ENCODE measurements at places on chromosomes 3 and 15.

GRCh38 chr15:69685512-69686452, 233.2 kb downstream of the RPLP1 start:
- DNase-seq = no peak

- no peak for DNase-seq
Observed at GRCh38 chr3:81291586-81291985, 469.9 kb downstream of the GBE1 start.

GRCh38 chr3:127014536-127015281, 31.8 kb downstream of the PLXNA1 start:
- DNase-seq = no peak

DNA sequence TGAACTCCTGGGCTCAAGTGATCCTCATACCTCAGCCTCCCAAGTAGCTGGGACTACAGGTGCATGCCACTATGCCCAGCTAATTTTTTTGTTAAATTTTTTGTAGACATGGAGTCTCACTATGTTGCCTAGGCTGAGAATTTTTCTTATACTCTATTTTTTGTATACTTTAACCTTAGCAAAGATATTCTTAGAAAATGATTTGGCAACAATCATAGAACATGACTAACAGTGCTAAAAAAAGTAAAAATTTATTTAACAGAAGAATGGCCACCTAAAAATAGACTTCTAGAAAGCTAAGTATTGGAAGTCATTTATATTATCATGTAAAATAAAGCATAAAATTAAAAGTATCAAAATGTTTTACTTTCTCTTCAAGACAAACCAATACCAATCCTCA, 322.3 kb downstream of the PLCL2 start:
- no peak for DNase-seq

DNA sequence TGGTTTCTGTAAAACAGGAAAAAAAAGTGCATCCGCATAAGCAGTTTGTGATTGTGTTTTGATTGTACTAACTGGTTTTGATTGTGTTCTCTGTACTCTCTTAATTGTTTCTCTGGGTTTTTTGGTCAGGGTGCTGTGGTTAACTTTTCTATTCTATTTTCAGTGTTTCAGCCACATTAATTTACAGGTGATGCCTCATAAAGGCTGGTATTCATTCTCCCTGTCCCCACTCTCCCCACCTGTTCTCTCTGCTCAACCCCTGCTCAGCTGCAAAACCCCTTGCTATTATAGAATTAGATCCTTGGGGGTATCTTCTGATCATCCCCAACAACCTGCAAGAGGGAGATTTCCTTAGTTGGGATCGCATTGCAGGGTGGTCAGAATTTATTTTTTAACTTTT, 285.4 kb upstream of the AZI2 start:
- no peak for DNase-seq

- no peak for DNase-seq
Observed at GRCh38 chr15:75446151-75446550, 5.3 kb downstream of the SIN3A start.

GRCh38 chr15:23039917-23040281, 530 bp upstream of the TUBGCP5 start:
- DNase-seq = no peak

GRCh38 chr3:40169983-40170382, 139.5 kb upstream of the EIF1B start:
- no peak for DNase-seq

- peak; percentile 49 for DNase-seq
Observed at GRCh38 chr3:132016061-132017041, 18.5 kb downstream of the CPNE4 start.

DNA sequence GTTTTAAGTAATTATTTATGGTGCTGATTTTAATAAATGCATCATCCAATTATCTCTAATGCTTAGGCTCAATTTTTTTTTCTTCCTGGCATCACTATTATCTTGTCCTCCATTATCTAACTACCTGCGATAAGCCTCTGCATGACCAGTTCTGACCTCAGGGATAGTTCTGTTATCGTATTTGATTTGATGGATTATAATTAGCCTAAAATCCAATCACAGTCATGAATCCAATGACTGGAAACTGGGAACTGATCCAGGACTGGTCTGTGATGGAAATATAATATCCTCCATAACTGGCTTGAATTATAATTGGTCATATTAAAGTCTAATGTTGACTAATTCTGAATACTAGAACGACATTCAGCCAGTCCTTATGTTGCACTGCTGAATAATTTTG, 1.1 kb downstream of the MYH15 start:
- no peak for DNase-seq

- DNase-seq = no peak
Observed at GRCh38 chr15:80645494-80646065, 49.5 kb upstream of the ABHD17C start.

DNA sequence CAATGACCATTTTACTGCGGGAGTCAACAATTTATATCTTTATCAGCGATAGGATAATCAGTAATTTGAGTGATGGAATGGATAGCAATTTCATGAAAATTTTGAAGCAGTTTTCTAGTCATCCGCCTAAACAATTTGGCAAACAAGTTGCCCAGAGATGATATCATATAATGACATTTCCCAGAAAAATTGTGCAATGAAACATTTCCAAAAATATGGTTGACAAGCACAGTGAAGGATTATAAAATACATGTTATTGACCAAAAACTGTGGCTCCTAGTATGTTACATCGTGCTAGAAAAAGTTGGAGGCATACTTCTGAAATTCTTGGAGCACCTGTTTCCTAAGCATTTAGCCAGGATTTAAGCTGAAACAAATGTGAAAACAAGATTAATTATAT, 145.1 kb downstream of the GHSR start:
- no peak for DNase-seq

DNA sequence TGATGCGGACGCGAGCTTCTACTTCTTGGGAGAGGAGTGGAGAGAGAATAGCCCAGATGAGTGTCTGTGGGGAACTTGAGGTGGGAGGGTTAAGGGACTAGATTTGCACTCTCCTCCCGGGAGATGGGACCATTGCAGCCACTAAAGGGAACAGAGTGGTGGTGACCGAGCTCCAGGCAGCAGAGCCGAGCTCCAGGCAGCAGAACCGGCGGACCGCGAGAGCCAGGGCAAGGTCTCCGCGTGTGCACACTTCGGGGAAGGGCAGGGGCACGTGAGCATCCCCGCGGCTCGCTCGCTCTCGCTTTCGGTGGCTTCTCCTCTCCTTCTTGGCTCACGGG, 1.1 kb downstream of the IGDCC3 start:
- no peak for DNase-seq

- no peak for DNase-seq
Observed at GRCh38 chr3:120144267-120144666, 50.0 kb upstream of the GSK3B start.

DNA sequence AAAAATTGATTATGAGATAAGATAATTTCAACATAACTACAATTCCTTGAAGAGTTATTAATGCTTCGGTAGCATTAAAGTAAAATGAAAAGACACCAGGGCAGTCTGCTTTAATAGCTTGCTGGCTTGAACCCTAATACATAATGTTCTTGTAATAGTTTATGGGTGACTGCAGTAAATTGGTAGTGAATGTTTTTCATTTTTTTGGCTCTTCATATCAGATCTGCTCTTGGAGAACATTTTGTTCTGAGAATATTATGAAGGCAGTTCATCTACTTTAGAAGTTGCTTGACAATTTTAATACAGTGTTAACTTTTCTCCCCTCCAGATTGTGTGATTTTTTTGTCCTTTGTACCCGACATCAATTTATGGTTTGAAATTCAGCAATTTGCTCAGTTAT, 128.4 kb downstream of the ZBTB20 start:
- DNase-seq = no peak

- no peak for DNase-seq
Observed at GRCh38 chr3:175558261-175558660, 699.1 kb downstream of the NAALADL2 start.

GRCh38 chr15:78052001-78052401, 25.5 kb downstream of the TBC1D2B start:
- DNase-seq = no peak

GRCh38 chr3:71211083-71211482, 372.4 kb downstream of the FOXP1 start:
- DNase-seq = no peak

GRCh38 chr3:126129398-126129891, 45.5 kb upstream of the SLC41A3 start:
- DNase-seq = no peak

GRCh38 chr3:49378249-49378895, 20.2 kb upstream of the GPX1 start:
- DNase-seq = no peak

GRCh38 chr3:10551821-10552630, 46.6 kb upstream of the ATP2B2 start:
- peak; percentile 62 for DNase-seq

- DNase-seq = no peak
Observed at GRCh38 chr15:99125061-99125891, 20.4 kb downstream of the SYNM start.

- DNase-seq = no peak
Observed at GRCh38 chr3:184525337-184526087, 36.1 kb upstream of the EPHB3 start.

DNA sequence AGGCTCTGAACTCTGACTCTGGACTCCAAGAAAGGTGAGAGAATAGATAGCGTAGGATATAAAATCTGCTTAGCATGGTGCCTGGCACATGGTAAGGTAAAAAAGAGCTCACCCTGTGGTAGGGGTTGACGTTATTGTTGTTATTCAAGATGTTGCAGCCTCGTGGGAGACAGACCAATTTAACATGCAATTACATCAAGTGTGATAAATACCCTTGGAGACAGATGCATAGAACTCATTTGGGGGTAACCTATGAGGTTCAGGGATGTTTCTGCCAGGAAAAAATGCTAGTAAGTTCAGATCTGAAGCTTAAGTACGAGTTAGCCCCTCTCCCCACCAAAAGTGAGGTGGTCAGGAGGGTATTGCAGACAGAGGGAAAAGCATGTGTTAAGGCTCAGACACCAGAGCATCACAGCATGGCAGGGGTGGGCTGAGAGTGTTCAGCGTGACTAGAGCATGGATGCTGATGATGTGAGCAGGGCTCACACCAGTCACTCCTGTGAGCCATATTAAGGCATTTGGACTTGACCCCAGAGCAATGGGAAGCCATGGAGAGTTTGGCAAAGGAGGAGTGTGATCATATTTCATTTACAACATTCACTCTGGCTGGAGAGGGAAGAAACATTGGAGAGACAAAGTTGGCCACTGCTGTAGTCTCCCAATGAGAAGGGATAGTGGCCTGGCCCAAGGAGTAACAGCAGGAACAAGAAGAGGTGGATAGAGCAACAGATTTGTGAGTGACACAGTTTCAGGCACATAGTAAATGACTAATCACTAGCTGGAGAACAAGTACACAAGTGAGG, 181.0 kb downstream of the UACA start:
- no peak for DNase-seq

DNA sequence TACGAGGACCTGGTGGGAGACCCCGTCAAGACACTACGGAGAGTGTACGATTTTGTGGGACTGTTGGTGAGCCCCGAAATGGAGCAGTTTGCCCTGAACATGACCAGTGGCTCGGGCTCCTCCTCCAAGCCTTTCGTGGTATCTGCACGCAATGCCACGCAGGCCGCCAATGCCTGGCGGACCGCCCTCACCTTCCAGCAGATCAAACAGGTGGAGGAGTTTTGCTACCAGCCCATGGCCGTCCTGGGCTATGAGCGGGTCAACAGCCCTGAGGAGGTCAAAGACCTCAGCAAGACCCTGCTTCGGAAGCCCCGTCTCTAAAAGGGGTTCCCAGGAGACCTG, 2.5 kb downstream of the CHST2 start:
- no peak for DNase-seq

GRCh38 chr3:151863611-151864010, 9.8 kb upstream of the SUCNR1 start:
- no peak for DNase-seq

DNA sequence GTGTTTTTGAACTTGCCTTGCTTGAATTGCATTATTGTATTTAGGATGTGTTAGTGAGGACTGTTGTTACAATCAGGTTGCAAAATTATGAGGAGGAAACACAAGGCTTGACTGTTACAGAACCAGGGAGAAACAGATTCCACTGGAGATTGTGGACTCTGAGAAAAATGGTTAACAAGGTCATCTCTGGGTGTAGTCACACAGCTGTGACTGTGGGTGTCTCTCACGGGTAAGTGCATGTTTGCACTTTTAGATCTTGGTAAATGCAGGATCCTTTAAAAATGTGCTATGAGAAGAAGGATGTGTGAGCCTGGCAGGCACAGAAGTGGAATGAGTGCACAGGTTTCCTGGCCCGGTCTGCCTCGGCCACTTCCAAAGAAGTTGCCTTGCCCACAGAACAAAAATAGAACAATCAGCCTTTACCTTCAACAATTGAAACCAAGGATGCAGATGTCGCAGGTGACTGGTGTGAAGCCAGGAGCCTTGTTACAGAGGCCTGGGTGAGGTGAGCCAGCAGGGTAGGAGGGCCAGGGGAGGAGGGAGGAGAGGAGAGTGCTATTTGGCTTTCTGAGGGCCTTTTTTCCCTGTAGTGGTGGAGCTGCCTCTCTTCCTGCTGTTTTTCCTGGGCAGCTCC, 68.0 kb downstream of the ABHD5 start:
- no peak for DNase-seq

DNA sequence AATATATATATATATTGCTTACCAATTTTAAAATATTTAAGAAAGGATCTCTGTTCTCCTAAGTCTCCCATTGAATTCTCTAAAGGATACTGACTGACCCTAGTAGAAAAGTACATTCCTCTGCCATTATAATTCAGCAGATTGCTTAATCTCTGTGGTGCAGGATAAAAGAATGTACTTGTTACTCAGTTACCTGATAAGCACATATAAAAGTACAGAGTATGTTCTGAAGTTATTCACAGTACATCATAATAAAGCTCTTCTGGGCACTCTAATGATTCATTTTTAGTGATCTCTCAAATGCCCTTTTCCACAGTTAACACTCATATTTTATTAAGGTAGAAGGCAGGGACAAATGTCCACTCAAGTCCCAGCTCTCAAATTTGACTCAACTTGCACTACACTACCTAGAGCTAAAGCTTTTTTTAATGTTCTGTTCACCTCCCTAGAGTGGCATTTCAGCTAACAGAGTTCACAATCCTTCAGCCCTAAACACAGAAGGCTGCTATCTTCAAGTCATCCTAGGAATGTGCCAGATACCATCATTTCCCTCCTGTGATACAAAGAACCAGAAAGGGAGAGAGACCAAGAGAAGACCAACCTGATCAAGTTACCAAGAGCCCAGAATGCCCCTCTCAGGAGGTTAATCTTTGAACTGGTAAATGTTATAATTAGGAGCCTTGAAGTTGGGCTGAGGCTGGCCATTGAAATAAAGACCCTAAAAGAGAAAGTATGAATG, 53.3 kb downstream of the MEIS2 start:
- no peak for DNase-seq

Measured in GOT3 (cell line).